ENCODE measurements at places on chromosomes 6 and 20. TPM values are rescaled to one million over a fixed set of nuclear protein-coding genes. Genes with fewer than 3 reads are reported as not detected.

- no peak for DNase-seq
Measured at GRCh38 chr6:14074476-14075094, 43.0 kb upstream of the CD83 start.

- no peak for DNase-seq
Measured at GRCh38 chr20:20143165-20143564, 90.8 kb downstream of the CFAP61 start.

DNA sequence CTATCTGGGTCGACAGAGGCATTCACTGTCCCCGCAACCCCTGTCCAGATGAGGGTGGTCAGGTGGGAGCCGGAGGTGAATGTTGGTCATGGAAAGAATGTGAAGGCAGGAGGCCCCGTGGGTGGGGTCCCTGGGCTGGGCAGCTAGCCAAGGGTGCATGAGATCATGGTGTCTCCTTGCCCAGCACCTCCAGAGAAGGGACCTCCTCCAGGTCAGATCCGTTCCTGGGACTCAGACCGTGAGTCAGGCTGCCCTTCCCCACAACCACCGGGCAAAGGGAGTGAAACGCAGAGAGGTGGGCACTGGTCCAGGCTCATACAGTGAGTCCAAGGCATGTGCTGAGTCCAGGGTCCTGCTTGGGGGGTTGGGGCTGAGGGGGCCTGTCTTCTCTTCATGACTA, 3.5 kb downstream of the FOXS1 start:
- peak; percentile 77 for DNase-seq

- peak; percentile 60 for DNase-seq
Measured at GRCh38 chr6:113969888-113970804, 802 bp downstream of the HDAC2 start.

IP6K3 gene
- not detected for total RNA-seq

DNA sequence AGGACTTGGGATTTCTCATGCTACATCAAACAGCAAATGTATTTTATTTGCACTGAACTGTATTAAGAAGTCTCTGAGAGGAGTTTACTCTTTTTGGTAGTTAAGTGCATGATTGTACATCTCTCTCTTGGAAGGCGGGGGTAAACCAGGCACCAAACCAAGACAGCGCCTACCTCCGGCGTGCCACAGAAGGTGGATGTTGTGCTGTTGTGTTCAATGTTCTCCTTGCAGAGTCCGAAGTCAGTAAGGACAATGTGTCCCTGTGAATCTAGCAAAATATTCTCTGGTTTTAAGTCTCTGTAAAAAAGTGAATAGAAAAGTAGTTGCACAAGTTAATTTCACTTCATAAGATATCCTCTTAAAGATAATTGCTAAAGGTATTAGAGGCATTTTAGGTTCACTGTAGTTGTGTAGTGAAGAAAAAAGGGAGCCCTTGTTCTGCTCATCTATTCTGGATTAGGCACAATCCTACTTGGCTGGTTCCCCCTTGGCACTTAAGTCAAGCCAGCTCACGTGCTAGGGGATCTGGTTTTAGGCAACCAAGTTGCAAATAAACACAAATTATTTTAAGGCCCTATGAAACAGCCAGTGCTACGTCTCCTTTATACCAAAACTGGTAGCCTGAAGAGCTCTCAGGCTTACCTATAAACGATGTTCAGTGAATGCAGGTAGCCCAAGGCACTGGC, 119.7 kb upstream of the SLC2A12 start:
- no peak for DNase-seq

DNA sequence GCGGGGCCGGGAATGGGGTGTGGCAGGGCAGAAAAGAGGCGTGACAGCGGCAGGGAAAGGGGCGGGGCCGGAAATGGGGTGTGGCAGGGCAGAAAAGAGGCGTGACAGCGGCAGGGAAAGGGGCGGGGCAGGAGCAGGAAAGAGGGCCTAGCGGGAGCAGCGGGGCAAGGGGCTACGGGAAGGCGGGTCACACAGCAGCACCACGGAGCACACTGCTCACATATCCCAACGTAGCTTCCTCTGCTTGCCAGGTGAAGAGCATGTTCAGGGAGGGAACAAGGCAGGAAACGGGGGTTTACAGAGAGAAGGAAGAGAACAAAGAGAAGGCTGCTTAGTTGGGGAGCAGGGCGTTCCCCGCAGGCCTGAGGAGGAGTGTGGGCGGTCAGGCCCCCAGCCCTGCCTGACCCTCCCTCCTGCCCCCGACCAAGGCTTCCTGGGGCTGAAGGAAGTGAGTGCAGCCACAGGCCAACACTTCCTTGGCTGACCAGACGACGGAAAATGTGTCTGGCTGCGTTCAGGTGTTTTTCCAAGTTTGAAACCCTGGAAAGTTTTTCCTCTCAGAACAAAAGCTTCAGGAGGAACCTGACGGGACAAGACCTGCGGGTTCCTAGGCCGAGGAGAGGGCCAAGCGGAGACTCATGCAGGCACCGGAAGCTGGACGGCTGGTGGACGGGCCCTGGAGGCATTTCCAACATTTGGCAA, 13.8 kb downstream of the UCKL1 start:
- DNase-seq: peak; percentile 39

VSX1 gene
- total RNA-seq: not detected

DNA sequence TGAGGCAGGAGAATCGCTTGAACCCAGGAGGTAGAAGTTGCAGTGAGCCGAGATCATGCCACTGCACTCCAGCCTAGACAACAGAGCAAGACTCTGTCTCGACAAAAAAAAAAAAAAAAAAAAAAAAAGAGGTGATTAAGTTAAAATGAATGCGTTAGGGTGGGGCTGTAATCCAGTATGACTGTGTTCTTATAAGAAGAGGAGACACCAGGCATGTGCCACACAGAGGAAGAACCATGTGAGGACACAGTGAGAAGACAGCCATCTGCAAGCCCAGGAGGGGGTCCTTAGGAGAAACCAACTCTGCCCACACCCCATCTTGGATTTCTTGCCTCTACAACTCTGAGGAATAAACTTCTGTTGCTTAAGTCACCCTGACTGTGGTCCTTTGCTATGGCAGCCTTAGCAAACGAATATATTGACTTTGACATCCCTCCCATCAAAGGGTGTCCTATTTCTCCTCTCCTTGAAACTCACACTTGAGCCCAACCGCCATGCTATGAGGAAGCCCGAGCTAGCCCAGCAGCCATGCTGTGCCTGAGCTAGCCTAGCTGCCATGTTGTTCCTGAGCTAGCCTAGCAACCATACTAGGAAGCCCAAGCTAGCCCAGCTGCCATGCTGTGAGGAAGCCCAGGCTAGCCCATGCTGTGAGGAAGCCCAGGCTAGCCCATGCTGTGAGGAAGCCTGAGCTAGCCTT, 15.8 kb upstream of the PPP1R16B start:
- DNase-seq: no peak

AFG1L gene
- 7.1 TPM for total RNA-seq

GSTA2 gene
- total RNA-seq: not detected

DNA sequence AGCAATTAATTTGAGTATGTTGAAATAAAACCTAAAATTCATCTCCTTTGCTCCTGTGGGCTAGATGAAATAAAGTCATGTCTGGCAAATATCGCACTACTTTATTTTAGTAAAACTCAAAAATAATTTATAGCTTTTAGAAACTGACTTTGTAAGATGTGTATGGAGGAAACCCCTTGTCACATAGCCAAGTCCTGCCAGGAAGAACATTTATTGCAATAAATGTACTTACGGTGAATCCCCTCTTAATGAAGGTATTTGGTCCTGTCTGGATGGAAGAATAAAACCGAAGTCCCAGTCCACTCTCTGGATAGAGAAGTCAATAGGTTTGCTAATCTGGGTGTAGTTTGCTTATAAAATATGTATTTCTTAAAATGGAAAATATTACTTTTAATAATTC, 1226.8 kb upstream of the MAP3K7 start:
- DNase-seq: no peak

DNA sequence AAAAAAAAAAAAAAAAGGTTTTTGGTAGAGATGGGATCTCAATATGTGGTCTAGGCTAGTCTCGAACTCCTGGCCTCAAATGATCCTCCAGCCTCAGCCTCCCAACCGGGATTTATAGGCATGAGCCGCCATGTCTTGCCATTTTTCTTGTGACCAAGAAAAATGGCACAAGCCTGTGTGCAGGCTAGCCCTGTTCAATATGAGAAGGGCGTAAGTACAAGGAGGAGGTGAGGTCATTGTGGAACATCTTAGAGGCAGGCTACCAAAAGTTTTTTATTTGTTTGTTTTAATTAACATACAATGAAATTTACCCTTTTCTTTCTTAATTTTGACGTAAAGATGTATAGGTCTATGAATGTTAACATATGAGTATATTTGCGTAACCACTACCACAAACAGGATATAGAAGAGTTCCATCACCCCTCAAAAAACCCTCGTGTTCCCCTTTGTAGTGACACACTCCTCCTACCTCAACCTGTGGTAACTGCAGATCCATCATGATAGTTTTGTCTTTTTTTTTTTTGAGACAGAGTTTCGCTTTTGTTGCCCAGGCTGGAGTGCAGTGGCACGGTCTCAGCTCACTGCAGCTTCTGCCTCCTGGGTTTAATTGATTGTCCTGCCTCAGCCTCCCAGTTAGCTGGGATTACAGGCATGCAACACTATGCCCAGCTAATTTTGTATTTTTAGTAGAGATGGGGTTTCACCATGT, 28.3 kb upstream of the KIF3B start:
- no peak for DNase-seq

HIVEP1 gene
- 16.1 TPM for total RNA-seq
